Esophagus squamous epithelium (tissue), 5 donors: ENCODE measurements at places on chromosomes 1 and 21.

- no peak for DNase-seq
These were observed 13.1 kb downstream of the OPTC start for GRCh38 chr1:203506858-203507626.

GRCh38 chr1:159341736-159342135 is 39.6 kb downstream of the FCER1A start:
- DNase-seq: no peak

- no peak for DNase-seq
These were observed 84.4 kb downstream of the AKT3 start for GRCh38 chr1:243765676-243766075.

GRCh38 chr1:116408803-116409720 is 36.0 kb downstream of the ATP1A1 start:
- no peak for DNase-seq

GRCh38 chr1:152901631-152902030 is 6.7 kb upstream of the IVL start:
- no peak for DNase-seq

- no peak for DNase-seq
These were observed 14.9 kb downstream of the COL6A2 start for GRCh38 chr21:46112725-46113215.

DNA sequence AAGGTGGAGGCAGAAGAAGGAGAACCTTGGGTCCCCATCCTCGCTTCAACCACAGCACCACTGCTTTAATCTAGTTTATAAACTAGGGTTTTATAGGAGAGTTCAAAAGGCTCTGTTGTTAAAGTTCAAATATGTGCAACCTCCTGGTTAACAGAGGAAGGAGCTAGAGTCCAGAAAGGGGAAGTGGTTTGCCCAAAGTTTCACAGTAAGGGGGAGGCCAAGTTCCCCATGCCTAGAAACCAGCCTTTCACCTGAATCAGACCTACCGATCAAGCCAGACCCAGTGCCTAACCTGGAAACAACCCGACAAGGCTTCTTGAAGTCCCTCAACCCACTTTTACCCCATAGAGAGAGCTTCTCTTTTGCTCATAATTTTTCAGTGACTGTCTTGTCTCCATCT is 106.5 kb downstream of the PLPP3 start:
- DNase-seq: no peak
